HCT116 (cell line): ENCODE measurements at places on chromosomes 5 and 9.

DNA sequence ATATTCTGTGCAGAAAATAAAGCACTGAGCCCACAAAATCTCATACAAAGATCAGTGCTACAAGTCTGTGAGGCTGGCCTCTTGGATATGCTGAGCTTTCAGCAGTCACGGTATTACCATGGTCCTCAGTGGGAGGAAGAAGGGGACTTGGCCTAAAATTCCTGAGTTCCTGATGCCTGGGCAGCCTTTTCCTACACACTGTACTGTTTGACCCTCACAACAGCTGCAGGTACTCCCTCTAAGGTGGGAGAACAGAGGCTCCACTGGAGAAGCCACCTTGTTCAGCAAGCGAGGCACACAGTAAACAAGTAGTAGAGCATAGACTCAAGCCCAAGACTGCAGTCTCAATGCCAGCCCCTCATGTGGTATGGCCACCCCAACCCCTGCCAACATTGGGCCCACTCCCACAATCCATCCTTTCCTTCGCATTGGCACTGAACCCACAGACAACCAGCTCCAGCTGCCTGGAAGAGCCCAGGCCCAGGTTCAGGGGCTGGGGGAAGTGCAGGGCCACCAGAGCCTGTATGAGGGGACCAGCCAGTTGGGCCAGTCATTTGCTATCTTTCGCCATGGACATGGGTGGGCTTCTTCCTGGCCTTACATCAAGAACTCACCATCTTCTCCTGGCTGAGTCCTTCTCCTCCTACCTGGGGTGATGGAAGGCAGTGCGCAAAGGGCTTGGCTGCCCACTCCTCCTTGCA, 14.3 kb downstream of the ACSL6 start:
- no peak for DNase-seq

- DNase-seq: no peak
Measured at GRCh38 chr5:151082282-151082902, 1.6 kb upstream of the TNIP1 start.

- no peak for DNase-seq
Measured at GRCh38 chr5:1708592-1709141, 91.0 kb downstream of the MRPL36 start.

- no peak for DNase-seq
Measured at GRCh38 chr5:83914199-83914598, 193.5 kb upstream of the HAPLN1 start.
